ENCODE measurements at places on chromosomes 12 and 14.

- no peak for DNase-seq
Observed at GRCh38 chr12:89083491-89083890, 268.8 kb downstream of the DUSP6 start.

DNA sequence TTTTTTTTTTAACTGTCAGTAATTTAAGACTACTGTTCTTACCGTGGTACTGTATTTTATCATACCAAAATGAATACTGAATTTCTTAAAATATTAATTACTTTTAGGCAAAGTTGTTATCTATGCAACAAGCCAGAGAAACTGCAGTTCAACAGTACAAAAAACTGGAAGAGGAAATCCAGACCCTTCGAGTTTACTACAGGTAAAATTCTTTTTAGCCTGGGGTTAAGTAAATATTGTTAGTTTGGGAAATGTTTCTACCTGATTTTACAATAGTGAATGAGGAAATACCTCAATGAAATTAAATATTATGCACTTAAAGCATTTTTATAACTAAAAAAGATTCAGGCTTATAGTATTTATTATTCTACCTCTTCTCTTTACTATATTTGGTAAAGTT is 172.3 kb downstream of the FOXA1 start:
- DNase-seq = no peak

GRCh38 chr12:100798286-100799160 is 3.9 kb downstream of the ANO4 start:
- DNase-seq = no peak

DNA sequence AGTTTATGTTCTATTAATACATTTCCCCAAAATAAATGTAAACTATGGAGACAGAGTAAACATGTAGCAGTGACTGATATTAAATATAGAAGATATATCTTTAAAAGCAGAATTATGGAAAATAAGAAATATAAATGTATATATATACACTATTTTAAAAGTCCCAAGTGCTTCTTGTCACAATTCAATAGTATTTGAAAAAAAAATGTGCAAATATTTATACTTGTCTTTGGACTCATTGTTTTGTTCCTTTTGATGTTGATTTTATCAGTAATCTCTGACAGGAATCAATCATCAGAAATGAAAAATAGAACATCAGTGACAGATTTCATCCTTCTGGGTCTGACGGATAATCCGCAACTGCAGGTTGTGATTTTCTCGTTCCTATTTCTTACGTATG is at the start of gene OR6C76:
Gene OR6C76, plus strand, starts transcription at position 301 of the 400 bp plus-strand sequence. Its CDS starts 0 bp downstream, at position 301.
- DNase-seq = no peak

DNA sequence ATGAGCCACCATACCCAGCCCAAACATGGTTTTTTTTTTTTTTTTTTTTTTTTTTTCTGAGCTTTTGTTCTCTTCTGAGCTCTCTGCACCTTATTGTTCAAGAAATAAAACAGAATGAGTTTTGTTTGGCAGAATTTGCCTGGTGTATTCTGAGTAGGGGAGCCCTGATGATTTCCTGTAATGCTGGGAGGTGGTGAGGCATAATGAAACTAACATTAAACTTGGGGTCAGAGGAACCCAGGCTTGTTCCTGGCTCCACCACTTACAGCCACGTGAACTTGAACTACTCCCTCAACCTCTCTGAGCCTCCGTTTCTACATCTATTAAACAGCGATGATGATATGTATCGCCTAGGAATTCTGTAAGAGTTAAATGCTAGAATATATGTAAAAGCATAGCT is 276.3 kb upstream of the CRY1 start:
- no peak for DNase-seq

DNA sequence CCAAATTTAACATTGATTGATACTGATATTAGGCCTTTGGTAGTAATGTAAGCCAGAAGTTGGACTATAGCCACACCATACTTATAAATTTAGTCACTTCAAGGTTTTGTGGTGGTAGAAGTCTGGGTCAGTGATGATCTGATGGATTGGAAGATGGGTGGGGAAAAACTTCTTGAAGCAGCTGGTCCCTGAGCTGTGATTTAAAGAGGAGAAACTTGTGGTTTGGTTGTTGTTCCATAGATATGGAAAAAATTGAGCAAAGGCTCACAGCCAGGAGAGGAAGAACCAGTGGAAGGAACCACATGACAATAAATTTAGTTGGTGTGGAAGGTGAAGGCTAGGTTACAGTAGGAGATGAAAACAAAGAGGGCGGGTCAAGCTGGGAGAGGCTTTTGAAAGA is 26.1 kb downstream of the PTHLH start:
- DNase-seq = no peak

GRCh38 chr14:101126731-101127130 is 223.2 kb upstream of the RTL1 start:
- DNase-seq = no peak

Measured in DMS79 (cell line).